ENCODE measurements at places on chromosomes 13 and 19. TPM values are rescaled to one million over a fixed set of nuclear protein-coding genes. Genes with fewer than 3 reads are reported as not detected.

- H3K4me1 ChIP-seq = no peaks in the 10 kb centered on the region
- H3K27ac ChIP-seq = no peak overlapping the region
- no peak for DNase-seq
- H3K27me3 ChIP-seq = no peaks in the 10 kb centered on the region
Measured at GRCh38 chr13:31038834-31039552, 106.5 kb downstream of the TEX26 start.

GRCh38 chr13:30624630-30625029 is 6.9 kb downstream of the USPL1 start:
- H3K27ac ChIP-seq = no peak overlapping the region
- peaks cover 11% of the 10 kb centered on the region for H3K4me1 ChIP-seq
- no peak overlapping the region for H3K4me3 ChIP-seq
- H3K36me3 ChIP-seq = no peaks in the 10 kb centered on the region

- H3K36me3 ChIP-seq = no peaks in the 10 kb centered on the region
- H3K27ac ChIP-seq = no peak overlapping the region
- H3K27me3 ChIP-seq = no peaks in the 10 kb centered on the region
- no peak for DNase-seq
- peaks cover 36% of the 10 kb centered on the region for H3K4me1 ChIP-seq
- no peak overlapping the region for H3K4me3 ChIP-seq
Measured at GRCh38 chr13:97268772-97269171, 46.6 kb downstream of the MBNL2 start.

- no peaks in the 10 kb centered on the region for H3K27me3 ChIP-seq
- H3K4me1 ChIP-seq = no peaks in the 10 kb centered on the region
- no peak for DNase-seq
- no peaks in the 10 kb centered on the region for H3K36me3 ChIP-seq
- peak overlapping the region; percentile 42 for H3K27ac ChIP-seq
Measured at GRCh38 chr19:41225238-41226052, 6.4 kb downstream of the AXL start.

DNA sequence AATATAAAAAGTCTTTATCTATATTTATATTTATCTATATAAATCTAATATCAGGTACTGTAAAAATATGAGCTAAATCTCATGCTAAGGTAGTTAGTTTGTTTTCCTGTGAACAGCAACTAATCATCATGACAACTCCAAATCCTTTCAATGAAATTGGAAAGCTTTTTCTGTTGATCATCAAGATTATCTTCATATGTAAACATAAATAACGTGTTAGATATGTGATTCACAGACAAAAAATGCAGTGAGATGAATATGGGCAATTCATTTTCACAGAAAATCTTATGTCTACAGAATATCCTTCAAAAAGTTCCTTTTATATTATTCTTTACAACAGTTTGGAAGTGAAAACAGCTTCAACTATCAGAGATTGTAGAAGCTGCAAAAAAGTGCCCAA is 41.7 kb upstream of the EEF1AKMT1 start:
- H3K27ac ChIP-seq = no peak overlapping the region
- H3K4me1 ChIP-seq = no peaks in the 10 kb centered on the region
- no peak for DNase-seq
- no peaks in the 10 kb centered on the region for H3K27me3 ChIP-seq
- no peaks in the 10 kb centered on the region for H3K36me3 ChIP-seq

- H3K27me3 ChIP-seq = no peaks in the 10 kb centered on the region
- no peaks in the 10 kb centered on the region for H3K4me1 ChIP-seq
- H3K27ac ChIP-seq = no peak within 1 kb of the TSS
- DNase-seq = no peak
Measured at GRCh38 chr19:6481541-6482342, at the start of gene DENND1C. TSS of gene DENND1C (minus strand) at chr19:6481787. CDS start at chr19:6481695, 92 bp downstream.

DNA sequence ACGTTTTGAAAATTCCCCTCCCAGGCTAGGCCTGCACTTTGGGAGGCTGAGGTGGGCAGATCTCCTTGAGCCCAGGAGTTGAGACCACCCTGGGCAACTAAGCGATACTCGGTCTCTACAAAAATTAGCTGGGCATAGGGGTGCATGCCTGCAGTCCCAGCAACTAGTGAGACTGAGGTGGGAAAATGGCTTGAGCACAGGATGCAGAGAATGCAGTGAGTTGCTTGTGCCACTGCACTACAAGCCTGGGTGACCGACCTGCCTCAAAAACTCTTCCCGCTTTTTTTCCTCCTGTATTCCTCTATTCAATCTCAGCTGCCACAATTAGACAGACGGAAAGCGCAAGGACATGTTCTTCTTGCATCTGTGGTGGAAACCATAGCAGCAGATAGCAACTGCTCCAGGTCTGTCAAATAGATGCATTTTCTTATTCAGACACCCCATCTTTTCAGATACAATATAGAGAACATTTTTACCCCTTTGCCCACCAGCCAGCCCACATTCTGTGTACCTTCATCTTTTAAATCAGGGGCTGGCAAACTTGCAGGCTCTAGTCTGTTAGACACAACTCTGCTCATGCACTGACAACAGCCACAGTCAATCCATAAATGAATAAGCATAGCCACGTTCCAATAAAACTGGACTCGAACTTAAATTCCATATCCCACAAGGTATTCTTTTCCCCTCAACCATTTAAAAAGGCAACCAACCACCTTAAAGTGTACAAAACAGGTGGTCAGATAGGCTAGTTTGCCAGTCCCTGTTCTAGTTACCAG is 4.8 kb downstream of the TPT1 start:
- no peak for DNase-seq
- peaks cover 50% of the 10 kb centered on the region for H3K36me3 ChIP-seq
- peaks cover 62% of the 10 kb centered on the region for H3K4me1 ChIP-seq
- H3K27ac ChIP-seq = no peak overlapping the region

- no peak for DNase-seq
- H3K4me1 ChIP-seq = peaks cover 4% of the 10 kb centered on the region
- no peaks in the 10 kb centered on the region for H3K27me3 ChIP-seq
- no peaks in the 10 kb centered on the region for H3K36me3 ChIP-seq
- no peak overlapping the region for H3K27ac ChIP-seq
Measured at GRCh38 chr19:14473978-14474578, 1.1 kb downstream of the PTGER1 start.

- no peak for DNase-seq
- no peaks in the 10 kb centered on the region for H3K27me3 ChIP-seq
- H3K4me3 ChIP-seq = no peak overlapping the region
- H3K4me1 ChIP-seq = no peaks in the 10 kb centered on the region
- H3K36me3 ChIP-seq = no peaks in the 10 kb centered on the region
Measured at GRCh38 chr19:48498595-48499311, 12.9 kb downstream of the LMTK3 start.

DNA sequence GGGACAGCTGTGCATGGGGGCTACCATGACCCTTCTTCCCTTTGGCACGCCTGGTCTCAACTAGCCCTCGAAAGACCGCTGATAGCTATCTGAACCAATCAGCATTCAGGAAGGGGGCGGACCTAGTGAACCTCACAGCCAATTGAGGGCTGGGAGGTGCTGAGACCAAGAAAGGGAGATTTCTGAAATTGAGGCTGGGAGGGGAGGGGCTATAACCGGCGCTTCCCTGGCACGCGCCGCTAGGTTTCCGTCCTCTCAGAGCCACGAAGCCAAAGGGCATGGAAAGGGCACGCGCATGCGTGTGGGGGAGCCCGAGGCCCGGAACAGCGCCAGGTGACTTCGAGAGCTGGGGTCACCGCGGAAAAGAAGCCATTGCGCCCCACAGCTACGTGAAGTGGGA is 4.2 kb upstream of the PAFAH1B3 start:
- DNase-seq = no peak
- no peaks in the 10 kb centered on the region for H3K27me3 ChIP-seq
- H3K36me3 ChIP-seq = no peaks in the 10 kb centered on the region
- H3K4me1 ChIP-seq = peaks cover 1% of the 10 kb centered on the region
- no peak overlapping the region for H3K27ac ChIP-seq
- no peak overlapping the region for H3K4me3 ChIP-seq

DNA sequence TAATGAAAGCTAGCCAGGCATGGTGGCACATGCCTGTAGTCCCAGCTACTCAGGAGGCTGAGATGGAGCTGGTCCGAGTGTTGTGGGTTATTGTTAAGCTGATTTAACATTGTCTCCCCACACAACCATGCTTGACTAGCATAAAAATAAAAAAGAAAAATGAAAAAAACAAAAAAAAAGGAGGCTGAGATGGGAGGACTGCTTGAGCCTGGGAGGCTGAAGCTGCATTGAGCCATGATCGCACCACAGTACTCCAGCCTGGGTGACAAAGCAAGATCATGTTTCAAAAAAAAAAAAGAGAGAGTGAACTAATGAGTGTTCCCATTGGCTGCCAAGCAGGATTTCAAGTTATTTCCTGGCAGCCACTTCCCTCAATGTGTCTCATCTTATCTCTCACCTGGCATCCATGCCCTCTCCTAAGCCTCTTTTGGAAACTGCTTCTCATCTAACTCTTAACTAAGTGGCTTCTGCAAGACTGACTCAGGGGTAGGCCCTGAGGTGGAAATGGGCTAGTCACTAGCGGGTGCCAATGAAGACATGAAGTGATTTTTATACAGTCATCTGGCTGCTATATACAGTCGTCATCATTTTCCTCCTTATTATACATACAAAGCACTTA is 4.9 kb downstream of the THAP8 start:
- H3K27me3 ChIP-seq = no peaks in the 10 kb centered on the region
- H3K36me3 ChIP-seq = no peaks in the 10 kb centered on the region
- H3K4me1 ChIP-seq = no peaks in the 10 kb centered on the region
- no peak for DNase-seq
- H3K4me3 ChIP-seq = no peak overlapping the region
- no peak overlapping the region for H3K27ac ChIP-seq

DNA sequence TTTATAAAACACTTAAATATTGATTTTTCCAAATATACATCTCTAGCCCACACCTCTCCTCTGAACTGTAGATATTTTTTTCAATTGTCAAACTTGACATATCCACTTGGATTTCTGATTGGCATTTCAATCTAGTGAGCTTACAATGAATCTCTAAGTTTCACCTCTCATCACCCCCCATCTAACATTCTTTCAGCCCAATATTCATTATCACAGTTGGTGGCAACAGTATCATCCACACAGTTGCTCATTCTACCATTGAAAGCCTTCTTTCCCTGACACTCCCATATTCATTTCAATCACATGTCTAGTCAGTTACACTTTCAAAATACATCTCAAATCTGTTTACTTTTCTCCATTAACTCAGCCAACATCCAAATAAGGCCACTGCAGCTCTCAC is 385.2 kb downstream of the PCDH20 start:
- H3K27me3 ChIP-seq = no peaks in the 10 kb centered on the region
- no peak overlapping the region for H3K4me3 ChIP-seq
- no peak for DNase-seq
- no peaks in the 10 kb centered on the region for H3K4me1 ChIP-seq
- H3K27ac ChIP-seq = no peak overlapping the region
- no peaks in the 10 kb centered on the region for H3K36me3 ChIP-seq

GRCh38 chr19:55649268-55650125 is 1.5 kb downstream of the CCDC106 start:
- no peaks in the 10 kb centered on the region for H3K36me3 ChIP-seq
- DNase-seq = no peak
- no peak overlapping the region for H3K27ac ChIP-seq
- H3K4me3 ChIP-seq = peak overlapping the region; percentile 91
- H3K27me3 ChIP-seq = no peaks in the 10 kb centered on the region

DNA sequence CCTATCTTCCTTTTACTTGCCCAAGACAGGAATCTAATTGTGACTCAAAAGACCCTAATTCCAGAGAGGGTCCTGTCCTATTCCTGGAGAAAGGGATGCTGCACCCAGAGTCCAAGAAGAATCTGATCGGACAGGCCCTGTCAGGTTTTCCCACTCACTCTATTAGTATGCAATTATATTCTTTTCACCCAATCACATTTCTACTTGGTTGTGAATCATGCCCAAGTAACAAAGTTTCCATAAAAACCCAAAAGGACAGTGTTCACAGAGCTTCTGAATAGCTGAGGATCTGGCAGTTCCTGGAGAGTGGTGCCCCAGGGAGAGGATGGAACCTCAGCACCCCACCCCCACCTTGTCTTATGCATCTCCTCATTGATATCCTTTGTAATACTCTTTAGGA is 135.3 kb upstream of the SLITRK5 start:
- H3K36me3 ChIP-seq = no peaks in the 10 kb centered on the region
- no peaks in the 10 kb centered on the region for H3K27me3 ChIP-seq
- no peaks in the 10 kb centered on the region for H3K4me1 ChIP-seq
- DNase-seq = no peak

GRCh38 chr19:38370299-38370698 is 4.1 kb upstream of the PSMD8 start:
- H3K4me1 ChIP-seq = no peaks in the 10 kb centered on the region
- H3K36me3 ChIP-seq = no peaks in the 10 kb centered on the region
- DNase-seq = no peak
- no peak overlapping the region for H3K4me3 ChIP-seq
- no peak overlapping the region for H3K27ac ChIP-seq
- H3K27me3 ChIP-seq = no peaks in the 10 kb centered on the region

GRCh38 chr19:40366697-40367561 is 18.4 kb downstream of the PLD3 start:
- no peaks in the 10 kb centered on the region for H3K4me1 ChIP-seq
- DNase-seq = no peak
- H3K4me3 ChIP-seq = no peak overlapping the region
- H3K27me3 ChIP-seq = no peaks in the 10 kb centered on the region
- peaks cover 15% of the 10 kb centered on the region for H3K36me3 ChIP-seq

- peak; percentile 47 for DNase-seq
- H3K4me1 ChIP-seq = peaks cover 3% of the 10 kb centered on the region
- no peaks in the 10 kb centered on the region for H3K27me3 ChIP-seq
- no peak overlapping the region for H3K27ac ChIP-seq
Measured at GRCh38 chr19:18633321-18633720, 3.5 kb upstream of the KLHL26 start.

DNA sequence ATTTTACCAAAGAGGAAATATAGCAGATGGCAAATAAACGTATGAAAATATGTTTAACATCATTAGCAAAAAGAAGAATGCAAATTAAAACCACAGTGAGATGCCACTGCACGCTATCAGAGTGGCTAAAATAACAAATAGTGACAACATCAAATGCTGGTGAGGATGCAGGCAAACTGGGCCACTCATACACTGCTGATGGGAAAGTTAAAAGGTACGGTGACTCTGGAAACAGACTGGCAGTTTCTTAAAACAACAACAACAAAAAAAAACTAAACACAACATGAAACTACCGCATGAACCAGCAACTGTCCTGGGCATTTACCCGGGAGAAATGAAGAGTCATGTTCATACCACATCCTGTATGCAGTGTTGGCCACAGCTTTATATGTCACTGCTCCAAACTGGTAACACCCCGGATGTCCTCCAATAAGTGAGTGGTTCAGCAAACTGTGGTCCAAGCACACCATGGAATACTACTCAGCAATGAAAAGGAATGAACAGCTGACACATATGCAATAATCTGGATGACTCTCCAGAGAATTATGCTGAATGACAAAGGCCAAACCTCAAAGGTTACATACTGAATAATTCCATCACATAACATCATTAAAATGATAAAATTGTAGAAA is 22.3 kb downstream of the EPS15L1 start:
- peaks cover 15% of the 10 kb centered on the region for H3K4me1 ChIP-seq
- no peak for DNase-seq
- no peaks in the 10 kb centered on the region for H3K36me3 ChIP-seq
- no peak overlapping the region for H3K27ac ChIP-seq

The U2AF1L4 gene
- 14.3 TPM for total RNA-seq

The ZNF28 gene
- 7.4 TPM for total RNA-seq

The KLK11 gene
- total RNA-seq = 11.9 TPM

The DHDH gene
- total RNA-seq = not detected

The ZNF506 gene
- 10.5 TPM for total RNA-seq

The CACNG8 gene
- total RNA-seq = under 0.01 TPM
